Nephron progenitor cell (in vitro differentiated cells): ENCODE measurements at places on chromosomes 2 and 18.

GRCh38 chr2:8531481-8531880 lies 150.4 kb upstream of the ID2 start:
- no peak overlapping the region for H3K27ac ChIP-seq
- peaks cover 58% of the 10 kb centered on the region for H3K4me1 ChIP-seq
- DNase-seq: no peak
- H3K36me3 ChIP-seq: peaks cover 6% of the 10 kb centered on the region

- peaks cover 12% of the 10 kb centered on the region for H3K36me3 ChIP-seq
- peaks cover 20% of the 10 kb centered on the region for H3K4me1 ChIP-seq
- no peak overlapping the region for H3K27ac ChIP-seq
- H3K27me3 ChIP-seq: peaks cover 4% of the 10 kb centered on the region
Observed at GRCh38 chr2:138491495-138491862, 10.1 kb upstream of the SPOPL start.

DNA sequence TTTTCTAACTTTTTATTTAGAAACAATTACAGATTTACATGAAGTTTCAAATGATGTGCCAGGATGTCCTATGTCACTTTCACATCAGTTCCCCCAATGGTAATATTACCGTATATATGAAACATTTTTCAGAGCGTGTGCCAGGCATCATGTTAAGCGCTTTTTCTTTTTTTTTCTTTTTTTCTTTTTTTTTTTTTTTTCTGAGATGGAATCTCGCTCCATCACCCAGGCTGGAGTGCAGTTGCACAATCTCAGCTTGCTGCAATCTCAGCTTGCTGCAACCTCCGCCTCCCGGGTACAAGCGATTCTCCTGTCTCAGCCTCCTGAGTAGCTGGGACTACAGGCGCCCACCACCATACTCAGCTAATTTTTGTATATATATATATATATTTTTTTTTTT lies 5.6 kb upstream of the PPP4R1 start:
- H3K36me3 ChIP-seq: no peaks in the 10 kb centered on the region
- DNase-seq: no peak
- H3K27ac ChIP-seq: no peak overlapping the region
- H3K4me3 ChIP-seq: no peak overlapping the region
- H3K27me3 ChIP-seq: no peaks in the 10 kb centered on the region
- H3K4me1 ChIP-seq: peaks cover 16% of the 10 kb centered on the region

DNA sequence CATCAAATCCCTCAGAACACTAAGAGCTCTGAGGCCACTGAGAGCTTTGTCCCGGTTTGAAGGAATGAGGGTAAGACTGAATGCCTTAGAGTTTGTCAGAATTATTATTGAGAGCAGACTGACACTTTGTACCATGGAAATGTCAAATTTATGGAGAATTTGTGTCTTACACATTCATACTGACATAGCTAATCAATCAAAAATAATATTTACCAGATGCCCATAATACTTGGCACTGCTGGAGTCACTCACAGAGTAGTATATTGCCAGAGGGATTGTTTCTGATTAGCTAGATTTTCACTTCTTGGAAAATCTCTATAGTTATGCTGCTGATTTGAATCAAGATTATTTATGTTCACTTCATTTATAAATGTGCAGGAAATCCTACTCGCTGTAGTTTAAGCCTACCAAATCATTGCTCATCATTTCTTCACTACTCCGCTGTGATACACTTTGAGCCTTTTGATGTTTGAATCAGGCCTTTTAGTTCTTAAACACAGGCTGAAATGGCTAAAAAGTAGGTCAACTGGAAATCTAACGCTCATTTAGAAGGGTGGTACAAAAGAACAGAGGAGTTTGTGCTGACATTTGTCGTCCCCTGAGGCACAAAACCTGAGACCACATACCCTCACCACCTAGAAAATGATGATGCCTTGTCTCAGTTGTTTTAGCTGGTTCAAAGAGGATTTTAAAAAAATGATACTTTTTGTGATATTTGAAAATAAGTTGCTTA lies 96.1 kb upstream of the CSRNP3 start:
- no peak for DNase-seq
- no peaks in the 10 kb centered on the region for H3K36me3 ChIP-seq
- no peaks in the 10 kb centered on the region for H3K27me3 ChIP-seq
- peak overlapping the region; percentile 21 for H3K27ac ChIP-seq

GRCh38 chr18:39260565-39260964 lies 1695.0 kb upstream of the CELF4 start:
- H3K4me3 ChIP-seq: no peak overlapping the region
- peaks cover 6% of the 10 kb centered on the region for H3K4me1 ChIP-seq
- H3K27ac ChIP-seq: no peak overlapping the region

DNA sequence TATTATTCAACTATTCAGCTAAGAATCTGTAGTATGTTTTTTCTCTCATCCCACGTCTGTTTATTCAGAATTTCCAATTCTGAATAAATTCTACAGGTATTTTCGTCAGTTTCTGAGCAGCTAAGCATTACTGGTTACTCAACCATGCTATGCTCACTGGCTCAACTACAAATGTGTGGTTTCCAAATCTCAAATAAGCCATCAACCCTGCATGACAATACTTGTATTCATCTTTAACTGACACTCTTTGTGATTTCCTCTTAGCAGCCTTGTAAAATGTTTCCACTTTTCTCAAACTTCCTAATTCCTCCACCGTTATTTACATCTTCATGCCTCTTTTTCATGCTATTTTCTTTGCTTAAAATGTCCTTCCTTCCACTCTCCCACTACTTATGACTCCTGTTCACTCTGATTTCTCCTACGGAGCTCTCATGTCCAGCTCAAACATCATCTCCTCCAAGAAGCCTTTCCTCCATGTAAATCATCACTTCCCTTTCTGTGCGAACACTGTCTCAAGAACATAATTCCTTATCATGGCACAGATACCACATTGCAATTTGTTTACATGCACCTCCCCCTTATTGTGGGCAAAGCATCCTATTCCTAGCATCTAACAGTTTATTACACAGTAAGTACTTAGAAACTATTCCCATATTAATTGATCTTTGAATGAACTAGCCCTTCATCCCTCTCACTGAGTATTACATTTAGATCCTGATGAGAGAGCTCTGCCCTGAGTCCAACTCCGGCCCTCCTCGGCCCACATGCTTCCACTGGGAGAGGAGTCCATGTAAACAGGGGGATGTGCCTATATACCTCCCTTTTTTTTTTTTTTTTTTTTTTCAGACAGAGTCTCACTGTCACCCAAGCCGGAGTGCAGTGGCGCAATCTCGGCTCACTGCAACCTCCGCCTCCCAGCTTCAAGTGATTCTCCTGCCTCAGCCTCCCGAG lies 10.5 kb downstream of the CCDC88A start:
- no peaks in the 10 kb centered on the region for H3K27me3 ChIP-seq
- peak overlapping the region; percentile 63 for H3K27ac ChIP-seq
- H3K4me3 ChIP-seq: no peak overlapping the region
- DNase-seq: no peak
- peaks cover 11% of the 10 kb centered on the region for H3K4me1 ChIP-seq

DNA sequence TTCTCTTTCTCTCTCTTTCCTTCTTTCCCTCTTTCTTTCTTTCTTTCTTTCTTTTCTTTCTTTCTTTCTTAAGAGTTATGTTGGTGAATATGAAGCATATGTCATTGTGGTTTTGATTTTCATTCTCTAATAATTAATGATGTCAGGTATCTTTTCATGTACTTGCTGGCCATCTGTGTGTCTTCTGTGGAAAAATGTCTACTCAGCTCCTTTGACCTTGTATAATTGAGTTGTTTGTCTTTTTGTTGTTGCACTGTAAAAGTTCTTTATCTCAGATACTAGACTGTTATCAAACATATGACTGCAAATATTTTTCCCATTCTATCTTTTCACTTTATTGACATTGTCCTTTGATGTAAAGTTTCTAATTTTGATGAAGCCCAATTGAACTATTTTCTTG lies 645.1 kb downstream of the CNTNAP5 start:
- DNase-seq: no peak
- no peak overlapping the region for H3K4me3 ChIP-seq
- no peak overlapping the region for H3K27ac ChIP-seq
- H3K27me3 ChIP-seq: peaks cover 3% of the 10 kb centered on the region

DNA sequence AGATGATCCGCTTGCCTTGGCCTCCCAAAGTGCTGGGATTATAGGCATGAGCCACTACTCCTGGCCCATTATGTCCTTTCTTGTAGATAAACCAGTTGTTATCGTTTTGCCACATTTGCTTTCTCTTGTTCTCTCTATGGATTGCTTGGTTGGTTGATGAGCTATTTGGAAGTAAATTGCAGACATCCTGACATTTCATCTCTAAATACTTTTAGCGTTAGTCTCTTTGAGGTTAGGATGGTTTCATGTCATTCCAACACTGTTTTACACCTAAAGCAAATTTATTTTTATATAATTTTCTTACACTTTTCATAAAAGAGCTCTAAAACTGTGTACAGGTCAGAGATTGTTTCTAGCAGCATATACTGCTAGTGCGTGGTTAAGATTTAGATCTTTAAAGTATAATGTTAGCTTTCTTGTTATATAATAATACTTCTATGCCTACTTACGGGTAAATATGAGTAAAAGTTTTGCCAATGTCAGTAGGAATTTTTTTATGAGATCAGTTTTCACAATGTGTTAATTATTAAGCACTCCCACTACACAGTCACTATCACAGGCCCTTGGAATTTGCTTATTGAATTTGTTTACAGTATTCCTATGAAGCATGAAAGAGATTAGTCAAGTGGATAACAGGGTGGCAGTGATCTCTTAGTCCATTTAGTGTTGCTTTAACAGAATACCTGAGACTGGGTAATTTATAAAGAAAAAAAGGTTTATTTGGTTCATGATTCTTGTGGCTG lies 10.3 kb downstream of the POLI start:
- peaks cover 80% of the 10 kb centered on the region for H3K36me3 ChIP-seq
- no peaks in the 10 kb centered on the region for H3K27me3 ChIP-seq
- H3K27ac ChIP-seq: peak overlapping the region; percentile 90
- peaks cover 15% of the 10 kb centered on the region for H3K4me1 ChIP-seq
- no peak for DNase-seq

DNA sequence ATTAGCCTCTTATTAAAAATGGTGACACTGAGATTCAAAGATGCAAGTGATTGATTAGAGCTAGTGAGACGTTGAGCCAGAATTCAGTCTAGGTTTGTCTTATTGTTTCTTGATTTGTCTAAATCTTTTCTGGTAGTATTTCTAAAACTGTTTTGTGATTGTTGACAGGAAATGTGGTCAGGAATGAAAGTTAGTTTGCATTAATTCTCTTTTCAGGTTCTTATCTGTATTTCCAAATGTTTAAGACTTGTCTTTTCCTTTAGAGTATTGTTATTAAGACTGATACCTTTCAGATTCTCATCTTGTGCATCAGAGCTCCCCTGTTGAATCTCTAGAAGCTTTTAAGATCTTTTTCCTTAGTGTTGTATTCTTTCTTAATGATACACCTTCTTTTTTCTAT lies 89.3 kb downstream of the MBD5 start:
- H3K27me3 ChIP-seq: no peaks in the 10 kb centered on the region
- peaks cover 14% of the 10 kb centered on the region for H3K4me1 ChIP-seq
- peaks cover 6% of the 10 kb centered on the region for H3K36me3 ChIP-seq
- DNase-seq: no peak

DNA sequence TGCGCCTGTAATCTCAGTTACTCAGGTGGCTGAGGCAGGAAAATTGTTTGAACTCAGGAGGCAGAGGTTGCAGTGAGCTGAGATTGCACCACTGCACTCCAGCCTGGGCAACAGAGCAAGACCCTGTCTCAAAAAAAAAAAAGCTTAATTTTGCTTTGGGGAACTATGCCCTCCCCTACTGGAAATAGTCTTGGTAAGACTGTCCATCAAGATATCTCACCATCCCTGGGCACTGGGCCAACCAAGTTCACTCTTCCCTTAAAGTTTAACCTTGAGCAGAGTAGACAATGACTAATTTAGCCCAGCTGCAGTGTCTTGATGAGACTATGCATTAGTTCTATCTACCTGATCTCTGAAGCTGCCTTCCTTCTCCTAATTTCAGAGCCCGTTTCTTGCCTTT lies 44.7 kb downstream of the ASXL2 start:
- H3K27me3 ChIP-seq: peaks cover 5% of the 10 kb centered on the region
- H3K36me3 ChIP-seq: peaks cover 66% of the 10 kb centered on the region
- no peak for DNase-seq
- H3K4me1 ChIP-seq: peaks cover 14% of the 10 kb centered on the region
- H3K27ac ChIP-seq: no peak overlapping the region

- H3K27me3 ChIP-seq: no peaks in the 10 kb centered on the region
- peaks cover 80% of the 10 kb centered on the region for H3K4me1 ChIP-seq
- DNase-seq: no peak
- peak within 1 kb of the TSS; percentile 93 for H3K4me3 ChIP-seq
Observed at GRCh38 chr2:677056-677958, at the start of gene TMEM18. Gene TMEM18 (minus strand): TSS chr2:677406. CDS start chr2:677345, 61 bp downstream.

GRCh38 chr18:42268798-42269197 lies 313.8 kb downstream of the PIK3C3 start:
- H3K27ac ChIP-seq: no peak overlapping the region
- no peaks in the 10 kb centered on the region for H3K36me3 ChIP-seq
- peaks cover 3% of the 10 kb centered on the region for H3K27me3 ChIP-seq
- no peak for DNase-seq
- peaks cover 36% of the 10 kb centered on the region for H3K4me1 ChIP-seq
- no peak overlapping the region for H3K4me3 ChIP-seq

DNA sequence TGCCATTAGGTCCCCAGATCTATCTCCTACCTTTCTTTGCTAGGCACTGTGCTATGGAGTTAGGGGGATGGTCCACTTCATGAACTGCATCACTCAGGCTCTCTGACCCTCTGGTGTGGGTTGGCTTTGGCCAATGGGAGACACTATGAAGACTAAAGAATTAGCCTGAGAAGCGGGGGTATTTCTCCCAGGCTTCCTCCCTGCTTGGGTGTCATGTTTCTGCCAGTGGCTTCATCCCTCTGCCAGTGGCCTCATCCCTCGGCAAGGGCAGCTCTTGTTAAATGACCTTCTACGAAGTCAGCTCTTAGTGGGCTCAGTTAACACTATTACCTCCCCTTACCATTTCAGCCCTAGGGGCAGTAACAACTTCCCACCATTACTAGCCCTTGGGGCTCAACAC lies 41.9 kb upstream of the EPB41L3 start:
- peaks cover 5% of the 10 kb centered on the region for H3K36me3 ChIP-seq
- DNase-seq: no peak
- H3K4me3 ChIP-seq: no peak overlapping the region
- no peak overlapping the region for H3K27ac ChIP-seq
- peaks cover 2% of the 10 kb centered on the region for H3K27me3 ChIP-seq

- DNase-seq: no peak
- no peak overlapping the region for H3K4me3 ChIP-seq
- H3K4me1 ChIP-seq: peaks cover 22% of the 10 kb centered on the region
Observed at GRCh38 chr2:199197448-199197847, 260.3 kb downstream of the SATB2 start.

GRCh38 chr18:7924616-7925015 lies 357.5 kb downstream of the PTPRM start:
- peaks cover 11% of the 10 kb centered on the region for H3K27me3 ChIP-seq
- H3K4me1 ChIP-seq: peaks cover 36% of the 10 kb centered on the region
- H3K27ac ChIP-seq: peak overlapping the region; percentile 65
- H3K4me3 ChIP-seq: no peak overlapping the region
- H3K36me3 ChIP-seq: peaks cover 18% of the 10 kb centered on the region

DNA sequence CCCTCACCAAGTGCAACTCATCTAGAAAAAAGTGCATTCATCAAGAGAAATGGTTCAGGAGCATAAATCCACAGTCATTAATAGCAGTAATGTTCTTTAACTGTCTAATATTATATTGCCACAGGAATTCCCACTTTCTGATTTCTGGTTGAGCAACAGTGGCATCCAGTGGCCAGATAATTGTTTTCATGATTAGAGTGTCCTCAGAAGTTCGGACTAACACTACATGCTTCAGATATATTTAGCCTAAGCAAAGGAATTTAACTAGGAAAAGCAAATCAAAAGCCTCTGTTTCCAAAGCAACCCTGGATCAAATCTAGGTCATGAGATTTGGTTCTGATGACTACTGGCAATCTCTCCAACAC lies 9.8 kb upstream of the ERBB4 start:
- H3K4me3 ChIP-seq: no peak overlapping the region
- no peak overlapping the region for H3K27ac ChIP-seq
- no peaks in the 10 kb centered on the region for H3K4me1 ChIP-seq
- H3K36me3 ChIP-seq: no peaks in the 10 kb centered on the region
- DNase-seq: no peak
